ENCODE measurements at places on chromosomes 6 and 20.

GRCh38 chr20:10109641-10110040 lies 74.9 kb downstream of the ANKEF1 start:
- no peak for DNase-seq

GRCh38 chr20:23293689-23294088 lies 56.9 kb upstream of the NXT1 start:
- no peak for DNase-seq

DNA sequence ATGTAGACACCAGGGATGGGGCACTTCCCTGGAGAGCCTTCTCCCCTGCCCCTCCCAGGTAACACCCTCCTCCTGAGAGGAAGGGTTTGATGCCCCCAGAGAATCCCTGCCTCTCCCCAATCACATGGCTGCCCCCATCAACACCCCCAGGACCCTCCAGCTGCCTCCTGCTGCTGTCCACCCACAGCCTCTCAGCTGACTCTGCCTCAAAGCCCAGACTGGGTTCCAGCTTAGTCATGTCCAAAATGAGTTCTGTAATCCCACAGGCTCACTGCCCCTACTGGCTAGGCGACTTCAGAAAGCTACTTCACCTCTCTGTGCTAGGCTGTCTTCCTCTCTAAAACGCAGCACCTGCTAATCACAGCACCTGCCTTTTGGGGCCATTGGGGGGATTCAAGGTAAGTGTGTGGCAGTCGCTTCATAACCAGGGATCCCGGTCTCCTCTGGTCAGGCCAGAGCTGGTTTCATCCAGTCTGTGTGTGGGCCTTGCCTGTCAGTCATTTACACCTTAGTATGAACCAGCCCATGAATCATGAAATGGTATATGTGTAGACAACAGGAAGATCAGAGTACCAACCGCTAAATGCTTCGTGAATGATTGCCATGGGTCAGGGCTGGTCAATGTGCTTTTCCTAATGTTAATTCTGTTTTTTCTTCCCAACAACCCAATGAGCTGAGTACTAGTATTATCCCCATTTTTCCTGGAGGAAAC lies 40.4 kb downstream of the TFEB start:
- no peak for DNase-seq

DNA sequence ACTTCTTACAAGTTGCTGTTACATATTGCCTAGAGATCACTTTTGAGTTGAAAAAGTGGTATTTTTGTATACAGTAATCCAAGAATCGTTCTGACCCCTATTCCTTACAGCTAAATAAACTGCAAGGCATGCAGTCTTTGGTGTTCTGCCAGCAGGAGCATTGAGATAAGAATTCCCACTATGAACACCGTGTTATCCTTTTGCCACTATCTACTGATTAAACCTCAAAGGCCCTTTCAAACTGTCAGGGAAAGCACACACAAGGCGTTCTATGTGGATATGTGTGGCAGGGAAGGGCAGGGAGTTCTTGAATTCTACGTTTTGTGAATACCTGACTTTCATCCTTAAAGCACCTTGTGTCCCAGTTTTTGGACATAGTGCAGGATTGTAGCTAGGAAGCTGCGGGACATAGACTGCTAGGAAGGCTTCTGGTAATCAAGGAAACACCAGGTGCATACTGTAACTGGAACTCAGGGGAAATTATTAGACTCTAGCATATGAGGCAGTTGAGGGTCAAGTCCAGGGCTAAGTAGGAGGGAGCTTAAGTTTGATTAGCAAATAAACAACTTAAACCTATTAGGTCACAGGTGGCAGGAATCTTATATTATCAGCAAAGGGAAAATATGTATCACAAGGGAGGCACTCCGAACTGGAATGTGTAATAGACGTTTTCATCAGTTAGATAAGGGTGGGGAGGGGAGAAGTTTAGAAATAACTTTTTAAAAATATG lies 506.6 kb downstream of the RNF144B start:
- DNase-seq = no peak

DNA sequence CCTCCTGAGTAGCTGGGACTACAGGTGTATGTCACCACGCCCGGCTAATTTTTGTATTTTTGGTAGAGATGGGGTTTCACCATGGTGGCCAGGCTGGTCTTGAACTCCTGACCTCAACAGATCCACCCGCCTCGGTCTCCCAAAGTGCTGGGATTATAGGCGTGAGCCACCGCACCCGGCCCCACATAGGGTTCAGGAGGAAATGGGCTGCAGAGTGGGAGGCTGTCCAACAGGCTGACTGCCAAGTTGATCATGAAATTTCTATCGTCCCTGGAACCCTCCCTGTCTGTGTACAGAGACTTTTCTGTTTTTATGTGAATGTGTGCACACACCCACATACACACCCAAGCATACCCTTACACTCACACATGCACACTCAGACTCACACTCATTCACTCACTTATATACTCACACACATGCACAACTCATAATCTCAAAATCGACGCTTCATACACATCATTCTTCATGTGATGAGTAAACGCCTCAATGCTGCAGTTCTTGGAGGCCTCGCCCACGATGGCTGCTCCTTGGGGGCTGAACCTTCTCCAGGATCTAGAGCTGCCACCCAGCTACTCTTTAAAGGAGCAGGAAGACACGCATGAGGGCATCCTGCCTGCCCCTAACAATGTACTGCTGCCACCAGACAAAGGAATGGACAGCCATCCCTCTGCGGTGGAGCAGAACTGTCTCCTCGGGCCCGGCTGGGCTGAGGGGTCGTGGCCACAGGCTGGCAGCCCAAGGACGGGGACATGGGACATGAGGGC lies 35.6 kb downstream of the SUN5 start:
- no peak for DNase-seq

DNA sequence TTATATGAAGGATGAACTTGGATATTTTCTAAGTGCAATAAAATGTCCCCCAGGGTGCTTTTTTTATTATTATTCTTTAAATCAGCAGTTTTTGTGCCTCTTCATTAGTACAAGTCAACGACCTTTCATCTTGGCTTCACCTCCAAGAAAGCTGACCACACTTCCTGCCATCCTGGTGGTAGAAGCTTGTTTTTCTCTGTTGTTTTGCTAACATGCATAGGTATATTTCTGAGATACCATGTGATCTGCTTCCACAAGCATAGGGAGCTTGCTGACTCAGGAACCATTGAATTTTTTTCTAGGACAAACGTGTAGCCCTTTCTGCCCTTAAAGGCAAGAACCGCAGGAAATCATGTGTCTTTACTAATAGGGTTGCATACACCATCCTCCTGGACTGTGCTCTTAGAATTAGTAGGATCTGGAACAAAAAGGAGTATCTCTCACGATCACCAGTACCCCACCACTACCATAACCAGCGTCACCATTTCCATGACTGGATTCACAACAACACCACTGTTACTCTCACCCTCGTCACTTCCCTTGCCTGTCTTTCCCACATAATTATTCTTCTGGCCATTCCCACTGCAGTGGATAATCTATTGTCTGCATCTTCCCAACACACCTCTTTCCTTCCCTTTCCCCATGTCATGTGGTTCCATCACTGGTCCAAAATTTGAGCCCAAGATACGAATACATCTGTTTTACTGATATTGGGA lies 207.1 kb downstream of the MAFB start:
- DNase-seq = no peak

DNA sequence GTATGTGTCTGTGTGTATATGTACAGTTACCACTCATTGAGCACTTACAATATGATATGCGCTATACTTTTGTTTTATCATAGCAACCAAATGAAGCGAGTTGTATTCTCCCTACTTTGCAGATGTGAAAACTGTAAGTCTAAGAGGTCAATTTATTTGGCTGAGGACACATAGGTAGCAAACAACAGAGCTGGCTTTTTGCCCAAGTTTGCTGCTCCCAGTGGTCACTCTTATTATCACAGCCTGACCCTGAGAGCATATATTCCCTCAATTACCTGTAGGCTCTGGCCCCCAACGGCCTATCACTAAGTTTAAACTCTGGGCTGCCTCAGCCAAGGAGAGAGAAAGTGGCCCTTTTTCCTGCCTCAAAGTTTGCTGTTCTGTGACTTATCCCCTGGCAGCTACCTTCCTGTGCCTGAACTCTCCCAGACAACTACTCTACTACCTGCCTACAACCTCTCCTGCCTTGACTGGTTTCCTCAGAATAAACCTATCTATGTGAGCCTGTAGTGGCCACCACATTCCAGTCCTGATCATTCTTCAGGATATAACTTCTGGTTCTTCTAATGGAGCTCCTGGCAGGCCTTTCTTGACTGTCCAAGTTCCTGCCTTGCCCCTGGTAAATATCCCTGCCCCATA lies 221.8 kb downstream of the FRK start:
- DNase-seq = no peak

DNA sequence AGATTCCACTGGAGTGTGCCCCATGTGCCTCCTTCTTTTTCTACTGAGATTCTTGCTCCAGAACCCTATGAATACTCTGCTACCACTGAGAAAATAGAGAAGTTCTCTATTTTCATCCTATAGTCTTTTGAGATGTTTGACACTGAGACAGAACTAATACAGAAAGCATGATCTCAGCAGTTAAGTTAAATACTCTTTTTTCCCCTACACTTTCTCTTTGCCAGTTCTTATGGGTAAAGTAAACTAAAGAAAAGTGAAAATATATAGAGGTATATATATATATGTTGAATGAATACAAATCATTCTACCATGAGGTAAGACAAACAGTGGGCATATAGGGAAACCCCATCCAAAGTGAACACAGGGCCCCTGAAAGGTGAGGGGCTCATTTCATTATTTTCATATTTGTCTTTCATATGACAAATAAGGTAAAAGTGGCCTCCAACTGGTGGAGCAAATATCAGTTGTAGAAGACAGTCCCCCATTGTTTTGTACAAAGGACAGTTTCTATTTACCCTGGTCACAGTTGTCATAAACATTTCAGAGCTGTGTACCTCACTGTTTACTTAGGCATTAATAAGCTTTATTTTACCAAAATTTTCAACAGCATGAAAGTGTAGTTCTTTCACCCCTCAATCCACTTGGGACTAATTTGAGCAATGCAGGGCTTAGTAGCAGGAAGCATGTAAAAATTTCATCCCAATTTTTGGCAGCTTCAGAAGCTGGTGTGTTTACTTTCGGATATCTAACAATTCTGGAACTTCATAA lies 188.3 kb upstream of the MARCKS start:
- no peak for DNase-seq

DNA sequence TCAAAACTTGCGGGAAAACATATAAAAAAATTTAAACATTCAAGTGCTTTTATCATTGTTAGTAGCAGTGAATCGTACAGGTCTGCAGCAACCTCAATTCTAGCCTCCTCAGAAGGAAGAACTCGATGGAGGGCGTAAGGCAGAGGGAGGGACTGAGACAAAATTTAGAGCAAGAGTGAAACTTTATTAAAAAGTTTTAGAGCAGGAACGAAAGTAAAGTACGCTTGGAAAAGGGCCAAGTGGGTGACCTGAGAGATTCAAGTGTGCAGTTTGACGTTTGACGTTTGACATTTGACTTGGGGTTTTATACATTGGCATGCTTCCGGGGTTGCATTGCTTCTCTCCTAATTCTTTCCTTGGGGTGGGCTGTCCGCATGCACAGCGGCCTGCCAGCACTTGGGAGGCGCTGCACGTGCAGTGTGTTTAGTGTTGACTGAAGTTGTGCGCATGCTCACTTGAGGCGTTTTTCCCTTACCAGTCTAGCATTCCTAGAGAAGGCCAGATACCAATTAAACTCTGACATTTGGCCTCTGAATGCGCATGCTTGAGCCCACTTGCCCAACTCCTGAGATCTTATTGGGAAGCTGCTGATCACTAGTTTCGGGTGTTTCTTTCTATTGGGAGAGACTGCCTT lies 82.6 kb downstream of the TBX18 start:
- DNase-seq = no peak

- no peak for DNase-seq
Measured at GRCh38 chr20:42134265-42135098, 516.3 kb upstream of the CHD6 start.

GRCh38 chr20:5720696-5721095 lies 29.5 kb upstream of the SHLD1 start:
- DNase-seq = no peak

DNA sequence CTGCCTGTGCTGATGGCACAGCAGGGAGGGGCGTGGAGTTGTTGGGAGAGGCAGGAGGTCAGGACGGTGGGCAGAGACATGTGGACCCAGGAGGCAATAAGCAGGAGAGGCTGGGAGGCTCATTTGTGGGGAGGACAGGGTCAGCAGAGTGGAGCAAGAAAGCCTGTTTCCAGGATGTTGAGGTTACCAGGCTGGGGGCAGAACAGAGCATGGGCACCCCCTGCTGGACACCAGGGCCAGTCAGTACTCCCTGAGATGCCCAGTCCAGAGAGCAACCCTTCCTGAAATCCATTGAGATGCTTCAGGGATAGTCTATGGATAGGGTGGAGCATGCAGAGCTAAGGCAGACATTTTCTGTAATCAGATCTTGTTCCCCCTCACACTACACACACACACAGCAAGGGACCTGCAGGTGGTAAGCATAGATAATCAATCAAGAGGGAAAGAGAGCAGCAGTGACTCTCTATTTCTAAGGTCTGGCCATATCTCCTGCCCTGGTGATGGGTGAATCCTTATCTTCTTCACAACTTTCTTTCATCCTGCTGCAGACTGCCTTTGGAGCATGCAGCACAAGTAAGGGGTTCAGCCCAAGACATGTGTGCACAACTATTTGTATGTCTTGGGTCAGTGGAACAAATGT lies 41.7 kb downstream of the MOCS1 start:
- peak; percentile 54 for DNase-seq

GRCh38 chr20:20466341-20466879 lies 98.5 kb downstream of the INSM1 start:
- DNase-seq = no peak

- DNase-seq = peak; percentile 76
Measured at GRCh38 chr6:291697-292505, at the start of gene DUSP22. Gene DUSP22 (plus strand): TSS chr6:292487. CDS start chr6:292540, 53 bp downstream.

DNA sequence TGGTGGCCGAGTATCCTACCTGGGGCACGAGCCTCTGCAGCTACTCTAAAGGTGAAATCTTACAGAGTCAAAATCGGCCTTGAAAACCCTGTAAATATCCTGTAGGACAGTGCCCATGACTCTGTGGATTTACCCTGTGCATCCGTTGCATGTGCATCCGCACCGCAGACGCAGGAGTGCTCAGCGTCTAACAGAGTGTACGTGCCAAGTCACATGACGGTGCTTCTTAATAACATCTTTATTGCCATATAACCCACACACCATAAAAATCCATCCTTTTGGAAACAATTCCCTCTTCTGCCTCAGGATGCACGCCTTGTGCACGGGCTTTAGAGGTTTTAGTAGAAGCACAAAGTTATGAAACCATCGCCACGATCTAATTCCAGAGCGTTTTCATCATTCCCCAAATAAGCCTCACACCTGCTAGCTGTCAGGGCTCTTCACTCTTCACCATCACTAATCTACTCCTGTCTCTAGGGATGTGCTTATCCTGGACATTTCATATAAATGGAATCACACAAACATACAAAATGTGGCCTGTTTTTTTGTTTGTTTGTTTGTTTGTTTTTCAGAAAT lies 384.5 kb upstream of the SULF2 start:
- DNase-seq = no peak

DNA sequence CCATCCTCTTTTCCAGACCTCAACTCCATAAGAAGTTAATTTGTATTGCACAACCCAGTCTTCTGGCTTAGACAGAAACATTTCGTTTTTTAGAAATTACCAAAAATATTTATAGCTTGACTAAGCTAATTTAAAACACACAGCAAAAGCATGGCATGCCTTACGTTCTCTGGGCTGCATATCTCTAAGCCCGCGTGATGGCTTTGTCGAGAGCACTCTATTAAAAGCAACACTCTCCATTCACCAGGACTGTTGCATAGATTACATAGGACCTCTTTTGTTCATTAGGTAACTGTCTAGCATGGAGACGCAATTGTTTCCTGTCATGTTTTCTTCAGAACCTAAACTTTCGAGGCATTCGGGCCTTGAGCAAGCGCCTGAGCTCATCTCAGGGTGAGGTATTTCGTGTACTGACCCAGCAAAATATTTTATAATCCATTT lies 104.5 kb downstream of the IBTK start:
- DNase-seq = no peak

- DNase-seq = no peak
Measured at GRCh38 chr6:42190554-42191183, 4.1 kb downstream of the GUCA1B start.
